H9 (cell line): ENCODE measurements at places on chromosomes 2 and 18. TPM values are rescaled to one million over a fixed set of nuclear protein-coding genes. Genes with fewer than 3 reads are reported as not detected.
A peak's percentile ranks its signal among the peaks of the same experiment; 100 is the strongest.

Gene HJURP
- total RNA-seq, result 49.7 and 52.6 TPM in 2 replicates

Gene UGT1A10
- not detected in 2 replicates for total RNA-seq

Gene OBSL1
- total RNA-seq, result 139 and 140 TPM in 2 replicates

Gene C2orf81
- 2.4 and 3.5 TPM in 2 replicates for total RNA-seq

Gene IL37
- total RNA-seq, result 0.55 TPM in 1 of 2 replicates, not detected in the other

Gene SLC9A4
- not detected in 2 replicates for total RNA-seq

GRCh38 chr18:24019641-24020331 is 5.2 kb downstream of the TTC39C start:
- peaks cover 25% of the 10 kb centered on the region; the same call in 1 of the 2 replicates for H3K4me1 ChIP-seq
- H3K27ac ChIP-seq, result no peak overlapping the region
- H3K4me3 ChIP-seq, result no peak overlapping the region
- H3K36me3 ChIP-seq, result no peaks in the 10 kb centered on the region
- DNase-seq, result no peak

DNA sequence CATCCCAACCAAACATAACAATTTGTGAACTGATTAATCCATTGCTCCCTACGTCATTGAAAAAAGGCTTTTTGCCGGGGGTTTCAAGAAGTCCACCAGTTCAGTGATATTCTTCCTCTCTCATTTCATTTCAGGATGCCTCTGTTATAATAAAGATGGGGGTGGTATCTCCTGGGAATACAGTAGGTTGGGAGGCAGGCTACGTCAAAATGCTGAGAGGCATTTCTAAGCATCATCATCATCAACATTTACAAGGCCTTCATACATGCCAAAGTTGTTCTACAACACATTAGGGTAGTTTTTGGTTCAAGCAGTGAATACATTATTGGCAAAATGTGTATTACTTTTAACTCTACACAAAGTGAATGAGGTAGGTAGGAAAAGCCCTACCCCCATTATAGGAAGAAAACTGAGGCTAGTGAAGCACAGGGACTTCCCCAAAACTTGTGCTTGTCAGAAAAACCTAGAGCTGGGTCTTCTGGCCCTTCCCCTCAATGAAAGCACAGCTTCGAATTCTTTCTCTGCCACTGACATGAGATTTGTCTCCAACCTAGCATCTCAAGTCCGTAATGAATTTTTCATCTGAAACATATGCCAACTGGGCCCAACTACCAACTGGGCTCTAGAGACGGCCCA is 11.3 kb downstream of the OSR1 start:
- H3K27me3 ChIP-seq, result peaks cover 28% of the 10 kb centered on the region
- no peak for DNase-seq
- peak overlapping the region; percentile 95 for H3K4me3 ChIP-seq
- H3K4me1 ChIP-seq, result no peaks in the 10 kb centered on the region

DNA sequence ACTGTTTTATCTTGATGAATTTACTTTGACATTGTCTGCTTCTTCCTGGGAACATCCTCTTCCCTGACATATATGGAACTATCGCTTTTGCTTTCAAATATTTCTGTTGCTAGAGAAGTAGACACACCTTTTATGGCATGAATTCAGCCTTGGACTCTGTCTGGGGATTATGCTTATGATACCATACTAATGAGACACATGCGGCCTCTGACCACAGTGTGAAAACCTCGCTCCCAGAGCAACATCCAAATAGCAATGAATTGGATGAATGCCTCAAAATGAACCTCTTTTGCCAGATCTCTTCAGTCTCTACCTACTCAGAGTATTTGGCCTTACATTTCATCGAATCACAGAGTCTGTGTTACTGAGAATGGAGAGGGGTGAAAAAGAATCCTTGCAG is 70.9 kb downstream of the PIEZO2 start:
- DNase-seq, result no peak
- H3K36me3 ChIP-seq, result no peaks in the 10 kb centered on the region
- H3K27me3 ChIP-seq, result no peaks in the 10 kb centered on the region
- H3K27ac ChIP-seq, result no peak overlapping the region
- H3K4me1 ChIP-seq, result no peaks in the 10 kb centered on the region
- H3K4me3 ChIP-seq, result no peak overlapping the region

DNA sequence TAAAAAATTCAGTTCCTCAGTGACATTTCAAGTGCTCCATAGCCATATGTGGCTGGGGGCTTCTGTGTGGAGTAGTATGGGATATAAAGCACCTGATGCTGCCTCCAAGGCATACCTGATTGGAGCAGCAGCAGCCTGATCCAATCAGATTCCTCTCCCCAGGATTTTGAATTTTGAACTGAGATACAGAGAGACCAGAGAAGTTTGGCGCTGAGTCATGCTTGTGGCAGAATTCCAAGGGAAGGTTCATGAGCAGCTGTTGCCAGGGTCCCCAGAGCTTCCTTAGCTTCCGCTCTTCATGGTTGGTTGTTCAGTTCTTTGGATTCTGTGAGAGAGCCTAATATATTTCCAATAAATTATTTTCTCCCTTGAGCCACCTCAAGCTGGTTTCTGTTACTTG is 29.0 kb upstream of the CFAP36 start:
- no peak overlapping the region for H3K4me3 ChIP-seq
- H3K36me3 ChIP-seq, result no peaks in the 10 kb centered on the region
- H3K27ac ChIP-seq, result no peak overlapping the region
- H3K4me1 ChIP-seq, result no peaks in the 10 kb centered on the region
- DNase-seq, result peak; percentile 61
- no peaks in the 10 kb centered on the region for H3K27me3 ChIP-seq

- H3K4me3 ChIP-seq, result no peak overlapping the region
- no peak overlapping the region for H3K27ac ChIP-seq
- H3K36me3 ChIP-seq, result no peaks in the 10 kb centered on the region
- H3K27me3 ChIP-seq, result no peaks in the 10 kb centered on the region
- no peak for DNase-seq
Observed at GRCh38 chr2:74979844-74980243, 21.4 kb downstream of the POLE4 start.
